Activated B cell treated with CpG ODN at 0.5 μM for 24 hours (primary cell): ENCODE measurements at places on chromosomes 11 and 22. TPM values are rescaled to one million over a fixed set of nuclear protein-coding genes. Genes with fewer than 3 reads are reported as not detected.

BANF1 gene
- 220 and 228 TPM in 2 replicates for total RNA-seq

GRCh38 chr11:132208477-132209055, 838.2 kb downstream of the NTM start:
- no peak for DNase-seq

MISFA gene
- total RNA-seq: 1.4 and 2.6 TPM in 2 replicates

PACSIN3 gene
- total RNA-seq: 1.5 TPM in 2 replicates

- DNase-seq: no peak
Measured at GRCh38 chr11:57294225-57295131, 30.3 kb downstream of the TNKS1BP1 start.

DNA sequence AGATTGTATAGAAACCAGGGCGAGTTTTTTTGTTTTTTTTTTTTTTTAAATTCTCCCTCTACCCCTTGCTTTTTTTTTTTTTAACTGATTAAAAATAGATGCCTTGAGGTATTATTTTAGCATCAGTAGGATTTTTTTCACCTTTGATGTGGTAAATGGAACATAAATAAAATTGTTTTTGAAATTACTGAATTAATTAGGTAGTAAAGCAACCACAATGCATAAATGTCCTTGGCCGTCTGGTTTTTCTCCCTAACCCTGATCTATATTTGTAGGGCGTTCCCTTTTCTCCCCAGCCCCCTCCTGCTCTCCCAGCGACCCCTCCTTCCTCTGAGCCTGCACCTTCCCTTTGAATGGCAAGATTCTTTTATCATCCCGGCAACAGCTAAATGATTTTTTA, 107.8 kb downstream of the ZBTB16 start:
- no peak for DNase-seq

- no peak for DNase-seq
Measured at GRCh38 chr22:23827351-23827995, 11.3 kb downstream of the DERL3 start.

TP53AIP1 gene
- total RNA-seq: not detected in 2 replicates

MGAT3 gene
- total RNA-seq: 41.5 and 43.4 TPM in 2 replicates

- DNase-seq: peak; percentile 60
Measured at GRCh38 chr22:17258015-17258787, 39.0 kb upstream of the ADA2 start.

DNA sequence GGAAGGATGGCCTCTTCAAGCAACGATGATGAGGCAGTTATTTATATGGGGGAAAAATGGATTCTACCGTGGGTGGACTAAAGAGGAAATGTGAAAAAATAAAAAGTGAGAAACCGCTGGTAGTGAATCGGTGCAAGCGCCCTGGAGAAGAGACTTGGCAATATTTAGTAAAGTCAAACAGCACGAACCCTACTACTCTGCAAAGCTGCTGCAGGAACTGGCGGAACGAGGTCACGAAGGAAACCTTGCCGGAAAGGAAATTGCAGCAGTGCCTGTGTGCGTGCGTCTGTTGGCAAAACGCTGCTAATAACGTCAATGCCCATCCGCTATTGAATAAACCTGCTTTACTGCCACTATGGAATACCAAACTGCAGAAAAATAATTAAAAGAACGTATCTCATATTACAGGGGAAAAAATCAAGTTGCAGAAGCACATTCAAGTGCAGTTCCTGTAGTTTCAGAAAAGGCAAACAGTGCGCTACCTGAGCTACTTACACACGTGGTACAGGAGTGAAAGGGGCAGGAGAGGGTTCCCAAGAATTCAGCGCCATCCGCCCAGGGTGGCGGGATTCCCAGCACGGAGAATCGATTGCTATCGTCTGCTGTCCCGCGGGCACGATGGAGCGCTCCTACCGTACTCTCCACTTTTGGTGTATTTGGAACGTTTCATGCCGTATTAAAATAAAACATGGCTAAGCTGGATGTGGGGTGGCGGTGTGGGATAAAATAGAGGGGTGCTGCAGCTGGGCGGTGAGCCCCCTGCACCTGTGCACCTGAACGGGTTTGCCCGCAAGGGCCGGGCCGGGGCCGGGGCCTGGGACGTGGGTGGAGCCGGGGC, 585 bp upstream of the NADSYN1 start:
- DNase-seq: no peak

NLRP14 gene
- 0.11 and 0.12 TPM in 2 replicates for total RNA-seq

- DNase-seq: no peak
Measured at GRCh38 chr11:3609416-3610265, 32.2 kb downstream of the ART5 start.

DNA sequence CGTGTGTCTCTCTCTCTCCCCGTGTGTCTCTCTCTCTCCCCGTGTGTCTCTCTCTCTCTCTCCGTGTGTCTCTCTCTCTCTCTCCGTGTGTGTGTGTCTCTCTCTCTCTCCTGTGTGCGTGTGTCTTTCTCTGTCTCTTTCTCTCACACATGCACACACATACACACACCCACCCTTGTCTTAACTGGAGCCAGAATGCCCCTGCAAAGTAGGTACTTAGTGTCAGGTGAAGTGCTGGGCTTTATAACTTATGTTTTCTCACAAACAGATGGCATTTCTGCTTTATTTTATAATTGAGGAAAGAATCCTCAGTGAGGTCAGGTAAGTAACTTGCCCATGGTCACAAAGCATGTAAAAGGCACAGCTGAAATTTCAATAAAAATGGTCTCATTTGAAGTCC, 106.0 kb downstream of the CSNK2A3 start:
- DNase-seq: no peak

- no peak for DNase-seq
Measured at GRCh38 chr11:8069771-8070170, 11.2 kb upstream of the TUB start.

C11orf21 gene
- total RNA-seq: 5.2 and 8.8 TPM in 2 replicates

MUC2 gene
- total RNA-seq: not detected in 2 replicates
